ENCODE measurements at places on chromosomes 3 and 15.

- no peak for DNase-seq
These were observed 33.3 kb upstream of the GABRB3 start for GRCh38 chr15:26806151-26806550.

DNA sequence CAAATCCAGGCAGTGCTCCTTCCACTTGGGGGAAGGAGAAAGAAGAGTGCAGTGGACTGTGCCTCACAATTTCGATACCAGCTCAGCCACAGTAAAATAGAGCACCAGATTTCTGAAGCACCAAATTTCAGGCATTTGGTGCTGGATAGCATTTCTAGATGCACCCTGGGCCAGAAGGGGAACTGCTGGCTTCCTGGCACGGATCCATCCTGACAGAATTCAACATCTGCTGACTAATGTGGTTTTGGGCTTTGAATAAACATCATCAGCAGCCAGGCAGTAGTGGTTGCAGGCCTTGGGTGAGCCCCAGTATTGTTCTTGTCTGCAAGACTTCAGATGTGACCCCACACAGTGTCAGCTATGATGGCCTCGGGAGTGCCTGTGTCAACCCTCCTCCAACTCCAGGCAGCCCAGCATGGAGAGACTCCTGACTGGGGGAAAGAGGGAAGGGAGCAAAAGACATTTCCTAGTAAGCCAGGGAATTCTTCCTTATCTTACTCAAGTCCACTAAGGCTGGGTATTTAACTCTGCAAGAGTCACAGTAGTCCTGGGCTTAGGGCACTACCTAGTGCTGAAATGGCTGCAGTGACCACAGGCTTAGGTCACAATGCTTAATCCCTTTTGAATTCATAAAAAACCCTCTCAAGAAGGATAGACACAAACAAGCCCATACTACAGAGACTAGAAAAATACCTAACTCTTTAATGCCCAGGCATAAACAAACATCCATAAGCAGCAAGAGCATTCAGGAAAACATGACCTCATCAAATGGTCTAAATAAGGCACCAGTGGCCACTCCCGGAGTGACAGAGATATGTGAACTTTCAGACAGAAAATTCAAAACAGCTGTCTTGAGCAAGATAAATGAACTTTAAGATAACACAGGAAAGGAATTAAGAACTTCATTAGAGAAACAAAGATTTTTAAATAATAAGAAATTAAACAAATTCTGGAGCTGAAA is 74.7 kb downstream of the SPATA16 start:
- DNase-seq: no peak

DNA sequence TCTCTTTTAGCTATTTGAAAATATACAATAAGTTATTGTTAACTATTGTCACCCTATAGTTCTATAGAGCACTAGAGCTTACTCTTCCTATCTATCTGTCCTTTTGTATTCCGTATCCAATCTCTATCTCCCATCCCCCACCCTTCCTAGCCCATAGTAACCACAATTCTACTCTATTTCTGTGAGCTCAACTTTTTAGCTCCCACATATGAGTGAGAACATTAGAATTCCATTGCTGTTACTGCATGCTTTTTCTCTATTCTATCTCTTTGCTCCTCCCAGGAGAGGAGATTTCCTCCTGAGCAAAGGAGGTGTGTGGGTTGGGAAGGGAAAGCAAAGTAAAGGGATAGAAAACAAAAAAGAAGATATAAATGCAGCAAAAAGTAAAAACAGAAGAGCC is 105.6 kb upstream of the SLC4A7 start:
- no peak for DNase-seq

- no peak for DNase-seq
These were observed 52.9 kb upstream of the TBL1XR1 start for GRCh38 chr3:177250151-177250550.

DNA sequence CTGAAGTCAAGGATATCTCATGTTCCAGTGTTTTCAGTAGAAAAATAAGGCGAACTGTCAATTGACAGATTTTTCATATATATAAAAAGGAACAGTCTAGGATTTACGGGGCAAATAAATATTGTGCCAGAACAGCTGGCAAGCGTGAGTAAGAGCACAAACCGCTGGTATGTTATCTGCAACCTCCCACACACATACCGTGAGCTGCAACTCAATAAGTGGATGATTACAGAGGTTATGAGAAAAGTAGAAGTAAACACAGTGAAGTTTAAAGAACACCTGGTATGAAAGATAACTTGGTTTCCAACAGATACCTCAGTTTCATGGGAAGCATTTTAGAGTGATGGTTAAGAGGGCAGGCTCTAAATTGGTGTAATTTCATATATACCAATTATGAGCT is 733.4 kb downstream of the TUSC7 start:
- DNase-seq: no peak

DNA sequence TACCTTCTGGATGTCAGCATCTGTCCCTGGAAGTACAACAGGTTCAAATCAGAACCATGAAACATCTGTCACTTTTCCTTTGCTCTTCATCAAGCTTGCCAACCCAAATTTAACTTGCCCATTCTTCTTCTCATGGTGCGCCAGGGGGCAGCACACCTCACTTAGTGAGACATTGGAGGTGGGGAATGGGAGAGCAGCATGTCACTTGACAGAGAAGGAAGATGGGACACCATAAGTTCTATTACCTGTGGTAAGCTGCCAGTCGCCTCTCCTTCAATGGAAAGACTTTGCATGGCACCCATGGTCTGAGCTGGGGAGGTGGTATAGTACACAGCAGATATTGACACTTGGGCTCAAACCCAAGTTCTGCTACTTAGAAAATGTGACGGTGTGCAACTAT is 2.9 kb downstream of the SCN5A start:
- peak; percentile 14 for DNase-seq

GRCh38 chr15:71476823-71477222 is 333.5 kb upstream of the NR2E3 start:
- DNase-seq: no peak

DNA sequence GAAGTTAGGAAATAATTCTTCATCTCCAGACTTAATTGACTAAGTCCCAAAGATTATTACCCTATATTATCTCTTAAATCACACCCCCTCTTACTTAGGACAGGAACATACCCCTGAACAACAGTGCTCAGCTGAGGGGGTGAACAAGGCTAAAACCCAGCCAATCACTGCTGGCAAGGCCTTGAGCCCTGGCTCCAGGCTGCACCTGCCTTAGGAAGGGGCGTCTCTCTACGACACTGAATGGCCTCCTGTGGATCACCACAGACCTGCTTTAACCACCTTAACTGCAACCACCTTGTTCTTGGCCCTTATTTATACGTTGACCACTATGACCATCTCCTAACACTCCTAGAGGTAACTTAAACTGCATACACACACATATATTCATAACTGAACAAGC is 267.4 kb upstream of the THBS1 start:
- DNase-seq: no peak

GRCh38 chr3:123853686-123854372 is 30.3 kb downstream of the MYLK start:
- DNase-seq: no peak

DNA sequence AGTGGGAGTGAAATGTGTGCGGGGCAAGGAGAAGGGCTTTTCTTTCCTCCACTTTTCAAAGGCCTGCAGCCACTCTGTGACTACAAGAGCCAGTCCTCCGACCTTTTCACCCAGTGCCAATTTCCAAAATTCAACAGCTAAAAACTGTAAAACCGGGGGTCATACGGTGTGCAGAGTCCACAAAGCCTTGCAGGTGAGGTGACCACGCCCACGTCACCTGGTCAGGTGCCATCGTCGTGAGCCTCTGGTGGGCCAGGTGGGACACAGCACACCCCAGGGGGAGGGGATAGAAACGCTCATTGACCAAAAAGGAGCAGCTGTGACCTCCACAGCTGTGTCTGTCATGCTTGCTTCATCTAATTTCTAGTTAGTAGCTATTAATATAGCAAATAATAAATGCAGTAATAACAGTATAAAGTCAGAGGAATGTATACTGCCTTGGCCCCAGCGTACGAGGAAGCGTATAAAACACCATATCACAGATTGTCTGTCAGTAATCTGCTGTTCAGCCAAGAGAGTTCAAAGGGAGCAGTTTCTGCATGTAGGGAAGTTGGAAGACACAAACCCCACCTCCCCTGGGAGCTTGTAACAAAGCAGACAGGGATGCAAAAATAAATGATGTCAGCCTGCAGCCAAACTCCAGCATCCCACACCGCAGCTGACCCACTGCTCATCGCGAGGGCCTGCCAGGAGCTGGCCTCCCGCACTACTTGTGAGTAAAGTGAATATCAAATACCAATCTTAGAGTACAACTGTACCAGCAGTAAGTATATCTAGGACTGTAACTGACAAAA is 86.7 kb downstream of the VGLL4 start:
- no peak for DNase-seq

- no peak for DNase-seq
These were observed 13.6 kb upstream of the TATDN2 start for GRCh38 chr3:10234526-10235230.

DNA sequence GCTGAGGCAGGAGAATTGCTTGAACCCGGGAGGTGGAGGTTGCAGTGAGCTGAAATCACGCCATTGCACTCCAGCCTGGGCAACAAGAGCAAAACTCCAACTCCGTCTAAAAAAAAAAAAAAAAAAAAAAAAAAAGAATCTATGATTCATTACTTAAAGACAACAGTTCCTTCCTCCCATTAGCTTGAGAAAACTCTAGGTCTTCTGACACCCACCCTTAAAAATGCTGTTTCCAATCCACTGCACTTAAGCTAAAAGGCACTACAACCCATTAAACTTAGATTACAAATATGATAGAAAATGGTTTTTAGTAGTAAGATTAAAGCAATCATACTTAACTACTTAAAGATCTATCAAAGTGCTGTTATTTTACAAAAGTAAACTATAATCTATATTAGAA is 40.0 kb upstream of the BHLHE40 start:
- no peak for DNase-seq

GRCh38 chr3:170107941-170108340 is 70.1 kb downstream of the GPR160 start:
- DNase-seq: no peak

DNA sequence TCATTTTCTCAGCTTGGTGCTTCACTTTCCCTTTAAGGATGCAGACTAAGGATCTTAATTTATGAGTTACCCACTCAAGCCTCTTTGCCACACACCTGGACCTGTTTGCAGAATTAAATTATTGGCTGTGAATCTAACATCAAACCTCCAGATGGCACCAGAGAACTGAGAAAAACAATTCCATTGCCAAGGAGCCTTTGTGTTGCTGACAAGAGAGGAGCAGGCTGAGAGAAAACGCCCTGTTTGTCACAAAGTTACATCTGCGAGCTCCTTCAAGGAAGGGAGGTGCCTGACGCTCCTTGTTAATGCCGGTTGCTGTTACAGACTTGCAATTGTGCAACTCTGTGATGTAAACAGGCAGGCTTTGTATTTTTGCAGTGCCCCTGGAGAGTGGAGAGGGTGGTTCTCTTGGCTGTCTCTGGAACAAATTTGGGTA is 36.3 kb upstream of the TMC3 start:
- DNase-seq: peak; percentile 49

DNA sequence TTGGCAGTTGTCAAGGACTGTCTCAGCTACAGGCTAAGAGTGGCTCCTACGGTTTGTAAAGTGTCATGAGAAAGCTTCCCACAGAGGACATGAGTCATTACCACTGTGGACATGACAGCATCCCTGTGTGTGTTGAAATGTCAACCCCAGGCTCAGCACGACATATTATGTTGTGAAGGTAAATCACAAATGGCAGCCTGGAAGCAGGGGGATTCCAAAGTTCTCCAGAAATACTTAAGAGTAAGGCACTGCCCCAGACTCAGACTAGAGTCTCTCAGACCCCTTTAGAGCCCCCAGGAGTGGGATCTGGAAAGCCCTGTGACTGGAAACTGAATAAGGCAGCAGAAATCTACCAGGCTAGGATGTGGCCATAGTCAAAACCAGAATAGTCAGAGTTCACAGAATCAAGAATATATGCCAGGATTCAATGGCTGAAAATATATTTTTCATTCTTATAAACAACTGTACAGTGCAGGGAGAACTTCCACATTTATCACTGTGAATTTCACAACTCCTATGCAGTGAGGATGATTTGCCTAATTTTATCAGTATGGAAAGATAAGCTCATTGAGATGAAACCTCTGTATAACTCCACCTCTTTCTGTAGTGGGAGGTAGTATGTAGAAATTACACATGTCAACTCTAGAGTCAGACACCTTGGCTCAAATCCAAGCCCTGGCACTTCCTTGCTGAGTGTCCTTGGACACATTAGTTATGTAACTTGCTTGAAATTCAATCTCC is 237.1 kb upstream of the CFAP20DC start:
- DNase-seq: peak; percentile 77

DNA sequence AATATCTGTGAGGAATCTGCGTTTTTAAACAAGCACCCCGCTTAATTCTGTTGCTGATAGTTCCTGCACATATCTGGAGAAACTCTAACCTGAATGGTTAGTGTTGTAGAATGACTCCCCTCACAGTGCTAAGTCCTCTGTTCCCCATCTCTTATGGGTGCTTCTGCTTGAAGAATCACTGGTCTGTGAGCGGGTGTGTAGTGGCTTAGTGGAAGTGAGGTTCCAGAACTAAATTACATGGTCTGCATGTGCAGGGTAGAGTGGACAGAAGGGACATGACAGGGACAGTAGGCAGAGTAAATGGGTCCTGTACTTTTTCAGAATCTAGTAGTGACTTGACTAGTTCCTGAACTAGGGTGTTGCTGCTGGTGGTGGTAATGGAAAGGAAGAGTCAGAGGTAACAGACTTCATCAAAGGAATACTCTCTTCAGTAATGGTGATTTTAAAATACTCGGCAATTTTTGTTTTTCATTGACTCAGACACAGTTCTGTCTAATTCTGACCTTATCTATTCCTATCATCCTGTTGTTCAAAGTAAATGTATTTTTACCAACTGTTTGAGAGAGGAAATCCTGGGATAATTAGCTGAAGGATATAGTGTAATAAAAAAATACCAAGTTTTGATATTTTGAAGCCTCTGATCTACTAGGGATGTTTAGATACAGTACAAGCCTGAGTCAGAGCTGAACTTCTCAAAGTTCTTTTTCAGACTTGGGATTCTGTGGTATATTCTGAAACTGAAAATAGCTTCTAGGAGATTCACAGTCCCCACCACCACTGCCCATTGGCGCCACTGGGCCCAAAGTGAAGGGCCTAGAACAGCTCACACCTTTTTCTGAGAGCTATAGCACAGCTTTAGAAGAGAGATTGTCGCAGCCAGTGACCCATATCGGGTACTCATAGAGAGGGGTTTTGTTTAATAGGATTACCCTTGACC is 55.5 kb downstream of the FNDC3B start:
- DNase-seq: peak; percentile 48

GRCh38 chr15:33852094-33852493 is 116.2 kb upstream of the CHRM5 start:
- DNase-seq: no peak

DNA sequence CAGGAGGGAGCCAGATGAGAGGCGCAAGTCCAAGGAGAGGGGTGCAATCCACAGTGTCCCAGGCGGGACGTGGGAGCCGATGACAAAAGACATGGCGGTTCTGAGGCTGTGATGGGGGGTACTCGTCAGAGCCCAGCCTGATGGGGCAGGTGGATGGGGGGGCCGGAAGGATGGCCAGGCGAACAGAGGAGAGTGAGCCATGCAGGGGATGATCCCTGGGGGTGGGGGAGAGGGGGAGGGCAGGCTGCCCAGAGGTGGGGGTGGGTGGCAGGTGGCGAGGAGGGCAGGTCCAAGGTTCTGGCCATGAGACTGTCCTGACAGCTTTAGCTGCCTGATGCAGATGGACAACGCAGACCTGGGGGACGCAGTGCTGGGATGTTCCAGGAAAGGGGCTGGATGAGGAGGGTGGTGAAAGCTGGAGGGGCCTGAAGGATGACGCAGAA is 8.9 kb upstream of the CSPG4 start:
- no peak for DNase-seq

Data from activated CD4-positive, alpha-beta T cell treated with anti-CD3 and anti-CD28 coated beads, Interleukin-2, Interleukin-4, amounts not matched to agents 100 ng/mL and 50 ng/mL, durations not matched to agents 16 hours and 8 hours (primary cell).